ENCODE measurements at places on chromosomes 7 and 10.

DNA sequence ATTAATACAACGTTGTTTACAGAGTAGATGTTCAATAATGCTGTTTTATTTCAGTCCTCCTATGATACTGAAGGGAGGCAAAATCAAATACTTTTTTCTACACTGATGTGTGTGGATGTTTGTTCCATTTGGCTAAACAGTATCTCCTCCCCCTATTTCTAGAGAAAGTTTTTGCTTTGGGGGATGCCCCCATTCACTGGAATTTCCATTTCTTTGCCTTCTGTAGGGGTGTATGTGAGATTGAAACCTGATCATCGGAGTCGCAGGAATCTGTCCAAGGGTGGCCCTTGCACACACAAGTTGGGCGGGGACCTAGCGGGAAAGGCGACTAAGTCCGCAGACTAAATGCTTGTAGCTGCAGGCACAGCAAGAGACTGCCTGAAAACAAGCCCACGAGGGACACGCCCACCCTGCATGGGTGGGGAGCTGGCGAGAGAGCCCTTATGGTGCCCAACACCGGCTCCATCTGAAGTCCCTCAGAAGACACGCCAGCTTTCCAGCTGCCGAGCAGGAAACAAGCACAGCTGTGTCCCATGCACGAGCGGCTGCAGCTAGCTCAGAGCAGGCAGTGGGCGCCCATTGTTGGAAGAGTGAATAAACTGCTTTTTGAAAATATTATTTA is 58.0 kb downstream of the ESYT2 start:
- no peak for DNase-seq

DNA sequence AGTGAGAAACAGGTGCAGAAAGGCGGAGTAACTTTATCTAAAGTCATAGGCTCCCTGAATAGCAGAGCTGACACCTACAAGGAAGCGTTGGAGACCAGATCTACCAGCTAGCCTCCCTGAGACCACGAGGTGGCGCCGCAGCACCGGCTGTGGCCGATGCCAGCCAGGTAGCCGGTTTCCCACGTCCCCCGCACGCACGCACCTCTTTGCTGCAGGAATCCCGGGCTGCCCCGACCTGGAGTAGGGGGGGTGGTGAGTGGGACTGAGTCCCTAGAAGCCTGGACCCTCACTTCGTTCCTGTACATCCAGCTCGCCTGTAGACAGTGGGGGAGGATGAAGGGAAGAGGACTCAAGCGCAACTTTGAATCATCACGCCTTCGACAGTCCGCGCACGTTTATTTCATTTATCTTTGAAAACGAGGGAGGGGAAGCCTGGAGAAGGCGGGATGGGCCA is 3.7 kb downstream of the ELOVL3 start:
- DNase-seq: peak; percentile 80

DNA sequence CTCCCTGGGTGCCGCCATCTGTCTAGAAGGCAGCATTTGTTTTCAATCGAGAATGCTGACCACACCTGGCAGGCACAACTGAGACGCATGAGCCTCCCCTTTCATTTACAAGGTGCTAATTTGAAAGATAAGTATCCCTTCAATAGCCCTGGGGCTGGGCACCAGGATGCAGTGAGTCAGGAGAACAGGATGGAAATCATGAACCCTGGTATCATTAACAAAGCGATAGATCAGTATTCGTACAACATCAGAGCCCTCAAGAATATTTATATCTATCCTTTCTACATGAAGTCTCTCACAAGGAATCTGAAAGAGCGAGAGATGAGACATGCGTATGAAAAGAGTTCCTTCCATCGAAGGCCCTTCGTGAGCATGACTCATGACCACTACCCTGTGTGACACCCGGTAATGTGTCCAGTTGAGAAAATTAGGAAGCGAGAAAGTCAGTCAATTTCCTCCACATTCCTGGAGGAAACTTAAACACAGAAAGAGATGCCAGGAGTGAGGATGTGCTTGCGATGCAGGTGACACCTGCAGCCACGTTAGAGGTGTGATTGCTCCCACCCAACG is 123.1 kb upstream of the PITRM1 start:
- DNase-seq: no peak

DNA sequence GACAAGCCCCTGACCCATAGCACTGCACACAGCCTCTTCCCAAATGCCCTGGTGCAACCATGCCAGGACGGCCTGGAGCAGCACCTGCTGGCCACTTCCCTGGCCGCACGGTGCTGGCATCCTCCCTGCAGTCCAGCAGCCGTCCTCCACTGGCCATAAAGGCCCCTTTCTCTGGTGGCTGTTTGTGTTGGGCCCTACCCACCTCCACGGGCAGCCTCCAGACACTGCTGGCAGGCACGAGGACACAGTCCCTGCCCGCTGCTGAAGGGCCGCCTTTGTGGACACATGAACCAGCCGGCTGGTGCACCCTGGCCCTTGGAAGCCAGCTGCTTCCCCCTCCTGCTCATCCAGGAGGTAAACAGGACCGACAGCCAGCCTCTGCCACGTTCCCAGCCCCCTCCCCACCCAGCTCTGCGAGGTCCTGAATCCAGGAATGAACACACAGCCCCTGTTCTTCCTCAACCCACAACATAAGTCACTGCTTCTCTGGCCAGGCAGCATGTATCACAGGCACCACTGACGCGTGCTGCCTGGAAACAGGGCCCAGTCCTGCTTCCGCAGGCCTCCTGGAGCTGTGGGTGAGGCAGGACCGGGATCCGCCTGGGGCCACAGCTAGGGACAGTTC is 43.8 kb downstream of the SPOCK2 start:
- no peak for DNase-seq

DNA sequence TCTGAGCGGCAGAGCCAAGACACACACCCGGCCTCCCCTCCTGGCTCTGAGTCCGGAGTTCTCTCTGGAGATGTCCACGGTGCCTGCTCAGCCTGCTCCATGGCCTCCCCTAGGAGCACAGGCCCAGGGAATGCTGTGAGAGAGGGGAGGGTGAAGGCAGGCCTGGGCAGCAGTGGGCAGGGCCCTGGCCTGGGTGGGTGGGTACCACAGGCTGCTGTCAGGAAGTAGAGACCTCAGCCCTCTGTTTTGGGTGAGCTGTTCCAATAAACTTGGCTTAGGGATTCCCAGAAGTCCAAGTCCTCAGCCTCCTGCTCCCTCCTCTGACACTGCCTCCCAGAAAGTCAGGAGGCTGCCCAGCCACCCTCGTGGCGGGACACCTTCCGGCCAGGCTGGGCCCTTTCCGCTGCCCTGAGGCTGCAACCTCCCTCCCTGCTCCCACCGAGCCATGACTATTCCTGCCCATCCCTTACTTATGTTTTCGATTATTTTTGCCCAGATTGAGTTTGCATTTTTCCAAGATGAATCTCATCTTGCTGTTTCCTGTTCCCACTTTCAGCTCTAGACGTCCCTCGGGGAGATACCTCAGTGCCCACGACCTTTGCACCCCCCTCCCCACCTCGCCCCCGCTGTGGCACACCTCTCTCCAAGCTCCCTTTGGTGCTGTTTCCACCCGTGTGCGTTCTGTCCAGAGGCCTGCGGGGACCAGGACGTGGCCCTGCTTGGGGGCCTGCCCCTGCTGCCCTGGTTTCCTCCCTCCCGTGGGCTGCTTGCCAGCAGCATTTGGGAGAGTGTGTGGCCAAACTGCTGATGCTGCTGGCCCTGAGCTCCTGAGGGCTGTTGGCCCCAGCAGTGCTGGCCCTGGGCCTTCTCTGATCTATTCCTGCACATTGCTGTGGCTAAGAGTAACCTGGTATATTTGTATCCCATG is 5.8 kb upstream of the POLM start:
- no peak for DNase-seq

DNA sequence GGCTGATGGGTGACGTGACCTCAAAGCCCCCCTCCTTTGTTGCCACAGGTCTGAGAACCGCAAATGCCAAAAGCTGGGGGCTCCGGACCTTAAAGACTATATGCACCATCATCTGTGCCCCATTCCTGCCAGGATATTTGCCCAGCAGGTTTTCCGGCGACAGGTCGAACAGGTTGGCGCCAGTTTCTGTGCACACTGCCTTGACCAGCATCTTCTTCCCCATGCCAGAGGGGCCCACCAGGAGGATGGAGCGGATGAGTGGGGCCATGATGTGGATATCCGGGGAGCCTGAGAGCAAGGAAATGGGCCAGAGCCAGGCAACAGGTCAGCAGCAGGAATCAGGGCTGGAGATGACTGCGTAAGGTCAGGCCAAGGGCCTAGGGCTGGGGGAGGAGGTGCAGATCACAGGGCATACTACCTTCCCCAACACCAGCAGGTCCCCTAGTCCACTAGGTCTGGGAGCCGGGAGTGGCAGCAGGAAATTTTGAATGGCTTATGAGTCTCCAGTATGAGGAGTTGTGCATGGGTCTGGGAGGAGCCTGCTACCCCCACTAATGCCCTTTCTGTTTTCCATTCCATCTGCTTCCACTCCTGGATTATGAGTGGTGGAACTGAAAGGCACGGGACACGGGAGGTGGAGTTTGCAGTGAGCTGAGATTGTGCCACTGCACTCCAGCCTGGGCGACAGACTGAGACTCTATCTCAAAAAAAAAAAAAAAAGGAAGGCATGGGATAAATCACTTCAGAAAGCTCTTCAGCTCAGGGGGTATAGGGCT is 6.3 kb upstream of the ASB10 start:
- no peak for DNase-seq

DNA sequence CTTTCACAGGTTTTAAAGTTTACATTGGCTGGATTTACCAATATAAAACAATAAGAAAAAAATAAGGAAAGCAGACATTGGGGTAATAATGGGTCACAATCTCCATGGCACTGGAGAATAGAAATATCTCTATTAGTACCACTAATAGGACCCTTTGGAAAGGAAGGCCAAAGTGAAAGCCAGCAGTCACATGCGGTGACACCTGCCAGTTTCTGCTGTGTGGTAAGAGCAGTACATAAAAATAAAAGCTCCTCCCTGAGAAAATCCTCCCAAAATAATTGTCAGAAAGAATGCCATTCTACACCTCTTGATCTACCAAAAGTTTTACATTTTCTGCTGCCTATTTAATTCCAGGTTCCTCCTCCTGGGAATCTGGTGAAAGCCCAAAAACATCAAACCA is 30.4 kb upstream of the SLC13A1 start:
- no peak for DNase-seq

GRCh38 chr7:87564296-87564963 is 36.3 kb downstream of the ABCB1 start:
- DNase-seq: peak; percentile 15

DNA sequence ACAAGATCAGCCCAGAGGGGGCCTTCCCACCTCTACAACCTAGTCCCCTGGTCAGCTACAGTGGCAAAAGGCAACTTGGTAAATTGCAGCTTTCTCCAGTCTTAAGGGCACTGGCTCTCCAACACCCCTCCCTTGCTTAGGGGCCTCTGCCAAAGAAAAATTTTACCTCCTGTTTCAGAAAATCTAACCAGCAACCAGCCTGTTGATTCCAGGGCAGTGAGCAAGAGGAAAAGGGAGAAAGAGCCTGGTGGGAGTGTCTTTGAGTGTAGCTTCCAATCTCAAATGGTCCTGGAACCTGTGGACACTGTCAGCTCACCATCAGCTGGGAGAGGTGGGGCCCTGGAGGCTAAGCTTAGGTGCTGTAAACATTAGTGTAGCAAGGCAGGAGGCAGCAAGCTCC is 22.9 kb downstream of the ACTR1A start:
- DNase-seq: no peak

DNA sequence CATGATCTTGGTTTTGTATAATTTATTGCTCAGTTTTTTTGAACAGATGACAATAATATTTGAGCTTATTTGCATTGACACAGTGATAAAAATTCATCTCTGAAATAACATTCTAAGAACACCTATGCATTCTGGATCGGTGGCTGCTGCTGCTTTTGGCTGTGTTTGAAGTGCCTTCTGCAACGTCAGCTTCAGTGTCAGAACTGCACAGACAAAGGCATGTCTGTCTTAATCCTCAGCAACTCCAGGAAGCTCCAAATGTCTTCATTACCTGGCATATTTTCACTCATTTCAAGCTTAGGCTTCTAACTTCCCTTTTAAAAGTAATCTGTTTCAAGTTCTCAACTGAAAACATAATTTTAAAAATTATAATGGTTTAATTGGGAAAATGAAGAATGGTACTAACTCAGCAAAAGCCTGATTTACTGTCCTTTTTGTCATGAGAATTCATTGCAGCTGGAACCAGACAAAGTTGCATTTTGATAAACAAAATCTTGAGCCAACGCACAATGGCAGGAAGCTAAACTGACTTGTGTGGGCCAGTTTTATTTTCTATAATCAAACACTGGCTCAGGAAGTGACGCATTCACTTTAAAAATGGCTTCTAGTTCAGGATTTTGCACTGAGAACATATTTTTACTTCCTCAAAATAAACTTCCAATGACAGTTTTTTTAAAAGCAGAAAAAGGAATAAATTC is 38.7 kb downstream of the NPS start:
- DNase-seq: no peak

DNA sequence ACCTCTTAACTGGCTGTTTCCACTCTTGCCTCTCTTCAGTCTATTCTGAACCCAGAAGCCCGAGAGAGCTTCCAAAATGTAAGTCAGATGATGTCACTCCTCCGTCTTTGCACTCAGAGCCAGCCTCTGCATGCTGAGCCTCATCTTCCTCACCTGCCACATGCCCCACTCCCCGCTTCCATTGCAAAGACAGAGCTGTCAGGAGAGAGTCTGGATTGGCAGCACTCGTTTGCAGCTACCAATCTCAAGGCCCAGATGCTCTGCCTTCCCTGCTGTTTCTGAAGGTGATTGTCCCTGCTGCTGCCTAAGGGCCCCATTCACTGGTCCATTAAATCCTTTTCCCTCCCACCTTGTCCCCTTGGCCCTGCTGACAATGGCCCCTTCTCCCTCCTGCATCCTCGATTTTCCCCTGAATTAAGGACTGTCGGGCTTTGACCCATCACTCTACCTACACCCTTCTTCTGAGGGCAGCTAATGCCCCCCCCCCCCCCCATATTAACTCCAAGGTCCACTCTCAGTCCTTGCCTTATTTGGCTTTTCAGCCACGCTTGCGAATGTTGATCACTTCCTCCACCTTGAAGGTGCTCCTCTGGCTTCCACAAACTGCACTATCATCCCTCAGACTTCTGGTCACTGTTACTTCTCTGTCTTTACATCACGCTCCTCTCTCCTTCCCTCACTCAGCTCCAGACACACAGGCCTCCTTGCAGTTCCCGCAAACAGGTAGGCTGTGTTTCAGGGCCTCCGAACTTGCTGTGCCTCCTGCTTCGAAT is 98.5 kb downstream of the CHN2 start:
- DNase-seq: no peak

- DNase-seq: no peak
Observed at GRCh38 chr10:73941300-73941699, 30.4 kb downstream of the PLAU start.

DNA sequence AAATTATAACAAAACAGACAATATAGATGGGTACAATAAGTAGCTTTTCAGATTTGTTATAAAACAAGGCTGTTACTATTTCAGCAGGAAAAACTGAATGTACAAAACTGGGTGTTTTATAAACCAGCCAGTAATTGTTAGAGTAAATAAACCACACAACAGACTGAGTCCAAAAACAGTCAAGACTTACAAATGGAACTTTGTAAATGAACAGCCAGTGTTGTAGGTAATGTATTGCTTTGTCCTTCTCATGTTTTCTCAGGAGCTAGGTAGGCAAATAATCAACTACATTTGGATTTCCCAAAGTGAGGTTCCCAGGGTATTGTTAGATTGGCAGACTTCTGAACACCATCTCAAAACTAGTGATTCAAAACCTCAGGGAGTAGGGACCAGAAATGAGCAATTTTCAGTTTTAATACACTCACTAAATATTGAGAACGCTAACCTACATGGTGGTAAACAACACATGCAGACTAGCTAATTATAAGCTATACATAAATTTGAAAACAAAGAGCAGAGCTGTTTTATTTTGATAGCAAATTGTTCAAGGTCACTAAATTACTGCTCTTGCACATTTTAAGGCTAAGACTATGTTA is 36.2 kb downstream of the HERPUD2 start:
- no peak for DNase-seq

- DNase-seq: no peak
Observed at GRCh38 chr7:121385800-121386179, 10.3 kb downstream of the FAM3C start.

Data from T-helper 2 cell treated with Interferon-gamma antibody and Interleukin-4, amounts not matched to agents 5 μg/mL and 100 μg/mL, for 36 hours (primary cell).